Activated naive CD4-positive, alpha-beta T cell (primary cell): ENCODE measurements at places on chromosomes 2 and 18.

GRCh38 chr18:58177004-58177717 is 133.1 kb downstream of the NEDD4L start:
- no peak for DNase-seq

DNA sequence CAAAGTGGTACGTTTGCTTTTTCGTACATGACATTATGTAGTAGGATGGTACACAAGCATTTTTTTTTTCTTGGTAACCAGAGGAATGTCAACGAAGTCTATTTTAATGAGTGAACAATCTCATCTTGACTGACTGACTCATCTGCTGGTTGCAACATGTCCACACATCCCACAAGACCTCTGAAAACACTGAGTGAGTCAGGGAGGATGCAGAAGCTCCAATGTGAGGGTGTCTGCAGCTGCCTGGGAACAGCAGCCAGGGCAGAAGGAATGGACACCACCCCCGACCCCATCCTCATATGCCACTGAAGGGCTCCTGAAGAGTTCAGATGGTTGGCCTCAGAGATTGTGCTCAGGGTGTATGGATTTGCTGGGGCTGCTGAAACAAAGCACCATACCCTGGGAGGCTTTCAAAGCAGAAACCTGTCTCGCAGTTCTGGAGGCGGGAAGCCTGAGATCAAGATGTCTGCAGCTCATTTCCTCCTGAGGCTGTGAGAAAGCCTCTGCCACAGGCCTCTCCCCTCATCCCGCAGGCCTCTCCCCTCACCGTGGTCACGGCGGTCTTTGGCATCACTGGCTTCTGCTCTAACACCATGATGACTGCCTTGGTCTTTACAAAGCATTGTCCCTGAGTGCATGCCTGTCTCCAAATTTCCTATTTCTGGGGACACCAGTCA is 124.6 kb downstream of the LRATD1 start:
- DNase-seq = no peak

DNA sequence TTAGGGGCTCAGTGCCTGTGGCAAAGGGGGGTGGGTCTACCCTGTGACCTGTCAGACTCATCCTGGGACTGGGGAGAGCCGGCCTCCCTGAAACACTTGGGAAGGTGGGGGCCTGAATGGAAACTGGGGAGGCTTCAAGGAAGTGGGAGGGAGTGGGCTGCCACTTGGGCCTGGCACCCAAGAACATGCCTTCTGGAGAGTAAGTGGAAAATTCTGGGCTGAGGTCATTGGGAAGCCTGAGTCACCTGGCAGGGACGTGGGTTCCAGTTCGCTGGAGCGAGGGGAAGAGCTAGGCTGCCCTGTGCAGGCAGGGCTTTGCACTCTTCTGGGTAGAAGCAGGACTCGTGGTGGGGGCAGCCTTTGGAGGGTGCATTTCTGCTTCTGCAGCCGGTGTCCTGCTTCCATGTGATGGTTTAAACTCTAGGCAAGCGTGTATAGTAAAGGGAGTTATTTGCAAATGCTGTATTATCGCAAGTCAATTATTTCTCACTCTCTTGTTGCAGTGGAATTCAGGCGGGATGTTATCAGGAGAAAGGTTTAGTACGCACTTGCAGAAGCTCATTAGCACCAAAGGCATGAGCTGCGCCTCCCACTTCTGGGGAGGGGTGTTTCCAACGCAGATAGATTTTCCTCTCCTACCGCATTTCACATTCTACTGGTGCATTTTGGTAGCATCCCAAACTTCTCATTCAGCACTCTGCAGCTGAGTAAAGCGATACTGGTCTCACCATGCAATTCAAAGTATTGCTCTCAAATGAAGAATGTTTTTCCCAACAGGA is 3.8 kb downstream of the LRRFIP1 start:
- no peak for DNase-seq

DNA sequence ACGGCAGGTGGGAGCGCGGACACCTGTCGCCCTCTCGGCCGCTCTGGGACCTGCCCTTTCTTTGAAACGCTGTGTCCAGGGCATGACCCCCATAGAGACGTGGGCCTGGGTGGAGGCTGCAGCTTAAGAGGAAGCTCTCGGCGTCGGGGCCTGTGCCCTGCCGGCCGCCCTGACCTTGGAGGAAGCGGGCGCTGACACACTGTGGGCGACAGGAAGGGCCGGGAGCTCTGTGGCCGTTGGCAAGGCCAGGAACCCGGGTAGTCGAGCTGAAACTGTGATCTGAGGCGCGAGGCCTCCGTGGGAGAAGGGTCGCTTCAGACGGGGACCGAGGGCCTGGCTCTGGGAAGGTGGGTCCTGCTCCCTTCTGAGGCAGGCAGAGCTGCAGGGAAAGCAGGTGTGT is 28.2 kb downstream of the KCNG2 start:
- DNase-seq = no peak

GRCh38 chr2:213958086-213958485 is 452.8 kb upstream of the VWC2L start:
- DNase-seq = no peak

- no peak for DNase-seq
Observed at GRCh38 chr18:52150050-52150449, 189.9 kb upstream of the DCC start.

- no peak for DNase-seq
Observed at GRCh38 chr2:218264773-218265561, 4.2 kb downstream of the GPBAR1 start.

DNA sequence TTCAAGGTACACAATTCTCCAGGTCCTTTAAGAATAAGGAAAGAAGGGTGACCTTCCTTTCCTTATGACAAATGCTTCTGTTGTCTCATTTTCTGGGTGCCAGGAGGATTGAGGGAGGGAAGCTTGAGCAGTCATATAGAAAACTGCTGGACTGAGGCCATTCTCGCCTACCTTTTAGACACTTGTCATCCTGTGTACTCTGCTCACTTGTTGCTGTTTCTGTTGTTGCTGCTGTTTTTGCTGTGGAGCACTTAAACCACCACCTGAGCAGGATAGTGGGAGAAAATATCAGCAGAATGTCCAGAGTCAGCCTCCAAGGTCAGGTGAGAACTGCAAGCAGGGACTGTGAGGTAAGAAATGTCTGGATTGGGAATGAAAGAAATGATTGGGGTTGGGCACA is 2.8 kb downstream of the DNAJC5G start:
- DNase-seq = no peak

DNA sequence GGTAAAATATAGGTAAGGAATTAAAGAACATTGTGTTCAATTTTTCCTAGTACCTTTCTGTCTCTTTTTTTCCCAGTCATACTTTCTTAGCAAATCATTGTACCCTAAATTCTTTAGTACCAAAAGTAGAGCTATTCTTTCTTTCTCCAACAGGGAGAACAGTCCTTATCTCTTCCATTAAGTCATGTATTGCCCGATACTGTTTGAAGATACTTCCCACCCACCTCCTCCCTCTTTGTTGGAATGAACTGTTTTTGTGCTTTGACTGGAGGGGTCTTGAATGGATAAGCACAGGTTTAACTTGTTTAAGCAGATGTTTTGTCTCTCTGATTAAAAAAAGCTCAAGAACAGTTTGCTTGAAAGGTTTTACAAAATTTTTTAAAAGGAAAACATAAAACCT is 41.3 kb downstream of the RAB10 start:
- DNase-seq = no peak

DNA sequence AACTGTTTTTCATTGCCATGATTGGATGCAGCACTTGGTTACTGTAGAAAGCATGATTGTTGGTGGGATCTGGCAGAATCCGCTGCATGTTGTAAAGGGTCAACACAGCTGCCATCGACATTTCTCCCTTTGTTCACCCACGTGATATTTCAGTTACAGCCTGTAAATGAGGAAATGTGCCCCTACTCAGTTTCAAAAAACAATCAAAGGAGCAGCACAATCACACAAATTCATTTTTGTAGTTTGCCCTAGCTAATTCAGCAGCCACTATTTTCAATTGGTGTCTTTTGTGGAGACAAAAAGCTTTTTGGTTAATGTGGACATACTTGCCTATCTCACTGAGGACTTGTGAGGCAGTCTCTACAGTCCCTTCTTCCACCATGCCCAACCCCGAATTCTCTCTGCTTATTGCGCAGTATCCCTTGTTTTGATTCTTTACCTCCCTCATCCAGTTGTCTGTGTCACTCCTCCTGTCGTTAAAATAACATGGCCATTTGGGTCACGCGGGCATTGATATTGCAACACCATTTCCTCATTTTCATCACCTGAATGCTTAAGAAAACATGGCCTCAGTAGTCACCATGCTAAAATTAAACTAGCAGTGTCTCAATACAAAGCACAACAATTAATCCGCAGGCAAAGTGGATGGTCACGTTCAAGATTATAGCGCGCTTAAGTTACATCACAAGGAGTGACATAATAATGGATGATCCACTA is 6.4 kb upstream of the PROC start:
- no peak for DNase-seq

DNA sequence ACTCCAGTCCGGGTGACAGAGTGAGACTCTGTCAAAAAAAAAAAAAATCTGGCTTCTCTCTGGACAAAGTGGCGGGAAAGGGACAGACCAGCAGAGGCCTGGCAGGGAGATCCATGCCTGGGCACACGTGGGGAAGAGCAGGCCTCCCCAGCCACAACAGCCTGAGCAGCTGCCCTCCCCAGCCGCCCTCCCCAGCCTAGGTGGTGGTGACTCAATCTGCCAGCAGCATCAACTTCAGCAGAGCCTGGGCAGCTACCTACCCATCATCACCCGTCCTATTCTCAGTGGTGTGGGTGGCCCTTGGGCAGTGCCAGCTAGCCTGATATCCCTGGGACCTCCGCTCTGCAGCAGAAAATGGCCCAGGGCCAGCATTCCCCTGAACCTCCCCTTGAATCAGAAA is 612.4 kb downstream of the FBXO15 start:
- no peak for DNase-seq

- no peak for DNase-seq
Observed at GRCh38 chr2:148124271-148124670, 103.4 kb downstream of the MBD5 start.

DNA sequence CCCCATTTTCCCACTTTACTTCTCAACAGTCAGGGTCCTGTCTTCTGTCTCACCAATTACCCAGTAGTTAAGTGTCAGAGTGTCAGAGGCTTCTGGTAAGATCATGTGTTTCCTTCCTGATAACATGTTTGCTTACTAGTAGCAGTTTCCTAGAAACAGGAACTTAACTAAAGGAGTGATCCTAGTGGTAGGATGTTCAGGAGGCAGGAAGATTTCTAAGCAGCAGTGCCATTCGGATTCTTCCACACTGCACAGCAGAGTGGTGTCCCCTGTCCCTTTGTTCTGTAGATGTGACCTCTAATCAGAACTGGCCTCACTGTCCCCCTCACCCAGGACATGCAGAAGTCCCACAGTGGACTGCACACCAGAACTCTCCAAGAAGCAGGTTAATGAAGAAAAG is 221.8 kb upstream of the OSR1 start:
- no peak for DNase-seq

DNA sequence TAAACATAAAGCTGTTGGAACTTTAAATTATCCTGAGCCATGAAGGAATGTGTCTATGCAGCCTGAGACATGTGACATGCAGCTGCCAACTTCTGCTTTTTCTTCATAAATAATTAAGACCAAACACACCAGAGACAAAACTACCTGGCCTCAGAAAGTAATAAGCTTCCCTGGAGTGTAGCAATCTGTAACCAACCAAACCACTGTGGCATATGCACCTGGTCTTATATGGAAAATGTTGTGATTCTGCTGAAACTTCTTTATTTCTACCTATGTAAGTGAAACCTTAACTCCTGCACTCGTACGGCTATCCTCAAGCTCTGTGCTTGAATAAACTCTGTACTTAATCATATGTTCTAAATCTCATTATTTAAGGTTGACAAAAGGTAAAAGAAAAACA is 515.0 kb downstream of the TMEM182 start:
- DNase-seq = no peak

GRCh38 chr2:127860130-127860529 is 2.2 kb upstream of the POLR2D start:
- DNase-seq = no peak

DNA sequence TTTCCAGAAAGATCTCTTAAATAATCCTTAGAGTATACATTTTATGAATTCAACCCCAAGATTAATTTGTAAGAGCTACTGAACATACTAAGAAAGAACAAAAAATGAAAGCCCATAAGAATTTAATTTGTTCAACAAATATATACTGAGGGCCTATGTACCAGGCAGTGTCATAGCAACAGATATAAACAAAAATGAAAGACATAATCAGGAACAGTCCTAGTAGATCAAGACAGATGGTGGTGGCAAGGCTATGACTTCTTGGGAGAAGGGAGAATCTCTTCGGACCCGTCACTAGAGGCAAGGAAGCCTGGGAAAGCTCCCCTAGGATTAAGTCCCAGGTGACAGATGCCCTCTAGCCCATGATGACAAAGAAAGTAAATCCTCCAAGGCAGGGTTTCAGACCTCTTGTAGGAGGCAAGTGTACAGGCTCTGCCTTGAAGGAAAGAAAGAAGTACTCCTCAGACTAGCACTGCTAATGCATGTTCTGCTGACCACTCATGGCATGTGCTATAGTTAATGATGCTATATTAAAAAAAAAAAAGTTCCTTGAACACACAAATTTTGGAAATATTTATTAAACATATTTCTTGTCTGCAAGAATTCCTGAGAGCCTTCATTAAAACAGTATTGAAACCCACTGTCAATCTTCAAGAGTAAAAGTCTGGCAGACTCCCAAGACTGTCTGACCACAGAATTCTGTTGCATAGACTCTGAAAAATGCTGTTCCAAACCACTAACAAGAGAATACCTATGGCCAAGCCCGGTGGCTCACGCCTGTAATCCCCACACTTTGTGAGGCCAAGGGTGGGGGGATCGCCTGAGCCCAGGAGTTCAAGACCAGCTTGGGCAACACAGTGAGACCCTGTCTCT is 31.5 kb downstream of the NOL10 start:
- no peak for DNase-seq

- DNase-seq = no peak
Observed at GRCh38 chr2:173596244-173596643, 241.6 kb downstream of the CDCA7 start.

- DNase-seq = no peak
Observed at GRCh38 chr2:157691695-157692094, 63.0 kb upstream of the ACVR1C start.

- no peak for DNase-seq
Observed at GRCh38 chr2:38065502-38066135, 10.3 kb downstream of the CYP1B1 start.

GRCh38 chr2:240431661-240432424 is 3.6 kb upstream of the GPC1 start:
- DNase-seq = no peak

DNA sequence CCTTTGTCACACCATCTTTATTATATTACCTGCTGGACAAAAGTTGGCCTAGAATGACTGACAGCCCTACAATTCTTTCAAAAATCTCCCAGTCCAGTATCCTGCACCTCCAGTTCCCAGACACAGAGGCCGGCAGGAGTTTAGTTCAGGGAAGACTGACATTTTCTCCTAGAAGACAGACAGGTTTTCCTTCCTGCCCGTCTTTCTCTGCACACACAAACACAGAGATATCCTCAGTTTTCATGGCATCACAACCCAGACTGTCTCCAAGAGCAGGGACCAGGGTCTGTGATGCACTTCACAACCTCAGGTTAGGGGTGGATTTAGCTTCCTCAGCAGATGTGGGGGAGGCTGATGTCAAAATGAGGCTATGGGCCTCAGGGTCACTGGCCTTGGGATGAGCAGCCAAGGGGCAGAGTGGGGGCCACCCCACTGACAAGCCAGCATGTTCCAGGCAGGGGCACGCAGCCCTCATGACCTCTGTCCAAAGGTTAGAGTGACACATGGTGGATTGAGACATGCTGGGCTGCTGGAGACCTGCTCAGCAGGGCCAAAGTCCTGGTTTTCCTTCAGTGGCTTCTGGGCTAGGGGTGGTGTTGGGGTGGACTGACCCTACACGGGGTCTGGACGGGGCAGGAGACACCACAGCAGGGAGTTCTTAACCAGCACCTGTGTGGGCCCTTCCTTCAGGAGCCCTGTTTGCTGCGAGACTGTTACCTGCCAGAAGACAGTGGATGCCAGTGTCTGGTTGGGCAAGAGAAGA is 70.5 kb downstream of the SFXN5 start:
- DNase-seq = no peak
